Stimulated activated CD8-positive, alpha-beta memory T cell treated with anti-CD3 and anti-CD28 coated beads, Interleukin-4, amount 100 ng/mL, for 24 hours (primary cell): ENCODE measurements at places on chromosomes 4 and X.

DNA sequence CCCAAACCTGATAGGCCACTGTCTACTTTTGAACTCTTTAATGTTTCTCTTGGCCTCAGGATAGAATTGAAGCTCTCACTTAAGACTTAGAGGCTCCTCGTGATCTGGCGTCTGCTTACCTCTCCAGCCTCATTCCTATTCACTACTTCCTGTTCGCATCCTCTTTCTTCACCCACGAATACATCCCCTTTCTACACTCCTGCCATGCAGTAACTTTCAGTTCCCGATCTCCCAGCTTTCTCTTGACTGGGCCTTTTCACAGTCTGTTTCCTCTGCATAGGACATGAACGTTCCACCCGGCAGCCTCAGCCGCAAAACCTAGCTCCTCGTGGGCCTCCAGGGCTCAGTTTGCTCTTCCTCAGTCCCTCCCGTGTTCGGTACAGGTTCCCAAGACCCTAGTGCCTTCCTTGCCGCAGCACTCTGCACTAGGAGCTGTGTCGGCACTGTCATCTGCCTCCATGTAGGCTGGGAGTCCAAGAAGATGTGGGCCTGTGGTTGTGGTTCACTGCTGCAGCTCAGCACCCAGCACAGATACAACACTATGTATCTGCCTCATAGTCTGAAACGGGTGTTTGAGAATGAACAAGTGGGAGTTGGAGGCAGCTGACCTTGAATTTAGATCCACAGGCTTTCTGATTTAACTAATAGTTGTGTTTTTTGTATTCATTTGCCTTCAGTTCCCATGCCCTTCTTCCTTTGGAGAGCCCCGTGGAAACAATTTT lies 15.8 kb downstream of the RPL39 start:
- DNase-seq, result no peak

DNA sequence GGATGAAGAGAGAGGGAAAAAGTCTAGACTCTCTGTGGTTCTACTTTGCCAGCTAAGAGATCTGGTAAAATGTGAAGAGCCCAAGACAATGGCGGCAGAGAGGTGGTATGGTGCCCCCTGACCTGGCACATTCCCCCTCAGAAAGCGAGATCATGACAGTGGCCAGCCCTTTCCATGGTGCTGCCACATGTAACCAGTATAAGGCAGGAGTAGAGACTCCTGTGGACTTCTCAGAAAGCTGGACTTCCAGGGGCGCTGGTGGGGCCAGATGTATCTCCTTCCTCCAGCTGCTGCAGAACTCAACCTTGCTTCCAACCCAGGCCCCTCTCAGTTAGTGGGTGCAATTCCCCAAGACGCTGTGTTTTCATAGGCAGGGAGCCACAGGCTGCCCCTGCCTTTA lies 9.6 kb downstream of the CTAG1A start:
- no peak for DNase-seq

DNA sequence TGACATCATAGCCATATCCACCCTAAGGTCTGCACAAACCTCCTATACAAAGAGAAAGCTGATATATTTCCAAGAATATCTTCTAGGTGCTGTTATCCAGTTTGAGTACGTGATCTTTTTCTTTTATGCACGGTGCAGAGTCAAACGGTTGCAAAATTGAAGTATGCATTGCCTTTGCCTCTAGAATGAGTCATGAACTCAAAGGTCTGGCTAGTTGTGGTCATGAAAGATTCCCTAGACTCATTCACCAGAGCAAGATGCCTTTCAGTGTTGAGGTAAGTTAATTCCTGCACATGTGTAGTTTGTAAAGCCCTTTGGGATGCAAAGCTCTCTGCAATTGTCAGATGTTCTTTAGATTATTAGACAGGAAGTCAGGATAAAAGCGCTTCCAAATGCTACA lies 704.4 kb downstream of the PCDH19 start:
- no peak for DNase-seq

- no peak for DNase-seq
Measured at GRCh38 chr4:118975449-118976192, 87.0 kb downstream of the SYNPO2 start.

DNA sequence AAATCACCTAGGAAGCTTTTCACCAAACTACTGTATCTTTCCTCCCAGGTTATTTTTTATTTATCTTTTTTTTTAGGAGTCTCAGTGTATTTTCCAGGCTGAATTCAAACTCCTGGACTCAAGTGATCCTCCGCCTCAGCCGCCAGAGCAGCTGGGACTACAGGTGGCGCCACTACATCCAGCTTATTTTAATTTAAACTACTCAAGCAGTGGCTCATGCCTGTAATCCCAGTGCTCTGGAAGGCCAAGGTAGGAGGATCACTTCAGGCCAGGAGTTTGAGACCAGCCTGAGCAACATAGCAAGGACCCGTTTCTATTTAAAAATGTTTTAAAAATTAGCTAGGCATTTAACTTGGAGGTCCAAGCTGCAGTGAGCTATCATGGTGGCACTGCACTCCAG lies 37.8 kb downstream of the LEF1 start:
- DNase-seq, result no peak
